Activated CD4-positive, alpha-beta T cell treated with anti-CD3 and anti-CD28 coated beads, Interleukin-2, amount 50 U/mL, for 1 hour (primary cell): ENCODE measurements at places on chromosomes 5 and 9.

DNA sequence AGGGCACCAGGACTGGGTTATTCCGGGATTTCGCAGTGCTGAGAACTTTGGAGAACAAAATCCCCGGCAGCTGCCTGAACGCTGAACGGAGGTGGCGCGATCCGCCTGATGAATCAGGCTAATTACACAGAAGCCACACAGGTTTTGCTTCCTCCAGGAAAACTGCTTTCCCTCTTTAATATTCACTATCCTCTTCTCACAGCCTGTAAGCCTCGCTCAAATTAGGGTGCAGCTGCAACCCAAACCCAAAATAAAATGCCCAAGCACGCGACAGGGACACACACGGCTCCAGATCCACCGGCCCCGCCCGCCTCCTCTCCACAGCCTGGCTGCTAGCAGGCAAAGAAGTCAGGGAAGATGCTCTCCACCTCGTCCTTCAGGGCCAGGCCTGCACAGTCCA lies 6.0 kb downstream of the SOHLH1 start:
- DNase-seq: no peak

DNA sequence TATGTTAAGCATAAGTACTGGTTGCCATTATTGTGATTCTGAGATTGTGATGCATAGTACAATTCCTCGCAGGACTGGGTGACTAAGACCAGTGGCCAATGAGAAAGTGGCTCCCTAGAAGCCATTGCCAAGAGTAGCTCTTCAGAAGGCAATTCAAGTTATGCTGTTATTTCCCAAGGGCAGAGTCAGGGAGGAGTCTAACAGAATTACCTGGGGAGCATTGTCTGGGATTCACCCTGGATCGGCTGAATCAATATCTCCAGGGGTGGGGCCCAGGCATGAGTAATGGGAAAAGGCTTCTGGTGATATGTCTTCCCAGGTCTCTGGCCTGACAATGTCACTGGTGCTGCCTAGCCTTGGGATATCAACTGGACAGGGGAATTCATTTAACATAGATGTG lies 10.9 kb upstream of the ARHGEF28 start:
- no peak for DNase-seq

GRCh38 chr5:157347301-157348048 lies 81.6 kb downstream of the CYFIP2 start:
- DNase-seq: no peak

DNA sequence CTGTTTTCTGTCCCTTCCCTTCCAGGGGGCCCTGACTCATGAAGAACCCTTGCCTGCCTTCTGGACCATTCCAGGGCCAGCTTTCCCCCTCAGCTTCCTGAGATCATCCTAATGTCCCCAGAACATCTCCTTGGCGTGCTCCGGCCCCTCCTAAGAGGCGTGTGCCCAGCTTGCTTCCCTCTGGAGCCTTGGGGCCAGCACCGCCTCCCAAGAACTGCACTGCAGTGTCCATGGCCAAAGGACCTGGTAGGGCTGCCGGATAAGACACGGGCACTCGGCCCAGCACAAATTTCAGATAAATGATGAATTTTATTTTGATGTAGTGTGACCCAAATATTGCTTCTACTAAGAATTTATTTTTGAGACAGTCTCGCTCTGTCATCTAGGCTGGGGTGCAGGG lies 20.7 kb upstream of the SLC12A7 start:
- no peak for DNase-seq

DNA sequence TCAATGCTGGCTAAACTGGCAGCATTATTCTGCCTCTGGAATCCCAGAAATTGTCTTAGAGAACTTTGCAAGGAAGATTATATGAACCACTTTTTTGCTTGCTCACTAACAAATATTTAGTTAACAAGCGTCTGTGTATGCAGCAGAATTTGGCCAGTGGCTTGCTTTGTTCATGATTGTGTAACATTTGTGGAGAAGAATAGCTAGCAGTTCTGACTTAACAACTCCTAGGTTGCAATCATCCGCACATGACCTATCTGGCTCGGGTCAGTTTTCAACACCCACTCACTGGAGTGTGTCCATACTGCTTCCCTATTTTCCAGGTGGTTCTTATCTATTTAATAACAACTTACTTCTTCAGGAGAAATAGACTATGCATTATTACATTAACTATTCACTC lies 98.5 kb downstream of the SNX18 start:
- no peak for DNase-seq

GRCh38 chr5:137304226-137304874 lies 194.8 kb downstream of the SPOCK1 start:
- DNase-seq: no peak

DNA sequence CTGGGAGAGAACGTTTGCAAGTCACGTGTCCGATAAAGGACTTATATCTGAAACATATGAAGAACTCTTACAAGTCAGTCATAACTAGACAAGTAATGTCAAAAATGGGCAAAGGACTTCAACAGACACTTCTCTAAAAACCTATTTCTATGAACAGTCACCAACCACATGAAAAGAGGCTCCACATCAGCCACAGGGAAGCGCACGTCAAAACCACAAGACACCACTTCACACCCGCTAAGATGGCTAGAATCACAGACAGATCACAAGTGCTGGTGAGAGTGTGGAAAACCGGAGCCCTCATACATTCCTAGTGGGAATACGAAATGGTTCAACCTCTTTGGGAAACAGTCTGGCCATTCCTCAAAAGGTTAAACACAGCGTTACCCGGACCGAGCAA lies 11.5 kb upstream of the CARD9 start:
- DNase-seq: peak; percentile 27

DNA sequence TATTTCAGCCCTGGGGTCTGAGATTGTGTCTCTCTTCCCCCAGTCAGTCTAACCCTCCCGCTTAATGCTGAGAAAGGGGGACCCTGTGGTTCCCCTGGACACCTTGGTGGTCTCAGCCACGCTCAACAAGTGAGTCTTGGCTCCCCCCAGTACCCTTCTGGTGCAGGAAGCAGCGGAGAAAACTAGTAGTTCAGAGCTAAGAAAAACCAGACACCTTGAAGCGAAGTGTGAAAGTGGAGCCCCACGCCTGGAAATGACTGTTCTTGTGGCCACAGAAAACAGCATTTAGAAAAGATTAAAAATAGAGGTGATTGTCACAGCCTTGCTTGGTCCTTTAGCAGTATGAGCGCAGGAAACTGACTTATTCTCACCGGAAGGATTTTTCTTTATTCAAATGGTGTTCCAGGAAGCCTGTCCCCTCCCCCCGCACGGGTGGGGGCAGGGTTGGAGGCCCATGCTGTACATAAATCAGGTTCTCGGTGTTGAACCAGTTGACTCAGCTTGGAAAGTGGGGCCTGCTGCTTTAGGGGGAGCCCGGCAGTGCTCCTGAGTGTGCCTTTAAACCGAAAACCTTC lies 8.1 kb downstream of the ARPC5L start:
- DNase-seq: peak; percentile 68

GRCh38 chr9:125440411-125440810 lies 178.8 kb downstream of the GAPVD1 start:
- no peak for DNase-seq

- no peak for DNase-seq
These were observed 257.3 kb downstream of the MLLT3 start for GRCh38 chr9:20364959-20365358.

GRCh38 chr5:82390088-82390487 lies 111.9 kb upstream of the RPS23 start:
- no peak for DNase-seq

- DNase-seq: no peak
These were observed 370.8 kb downstream of the TLE1 start for GRCh38 chr9:81318571-81318970.

- DNase-seq: no peak
These were observed 22.3 kb downstream of the LIFR start for GRCh38 chr5:38534156-38534453.

DNA sequence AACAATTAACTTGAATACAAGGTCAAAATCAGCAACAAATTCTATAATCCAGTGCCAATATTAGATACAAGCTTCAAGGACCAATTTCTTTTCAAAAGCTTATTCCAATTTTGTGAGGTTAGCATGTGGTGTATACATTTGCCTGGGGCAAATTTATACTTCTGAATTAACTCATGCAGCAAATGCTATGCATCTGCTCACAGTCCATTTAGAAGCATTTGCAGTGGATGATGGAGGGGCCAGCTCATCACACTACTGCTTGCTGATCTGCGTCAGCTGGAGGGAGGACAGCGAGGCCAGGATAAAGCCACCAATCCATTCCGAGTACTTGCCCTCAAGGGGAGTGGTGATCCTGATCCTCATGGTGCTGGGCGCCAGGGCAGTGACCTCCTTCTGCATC lies 474.3 kb upstream of the KIF2A start:
- no peak for DNase-seq
